Lung microvascular endothelial cell (primary cell): ENCODE measurements at places on chromosomes 5 and 9. TPM values are rescaled to one million over a fixed set of nuclear protein-coding genes. Genes with fewer than 3 reads are reported as not detected.

GRCh38 chr5:57895766-57896165, 413.2 kb upstream of the ACTBL2 start:
- no peak for DNase-seq

GRCh38 chr9:87065981-87066380, 118.7 kb upstream of the GAS1 start:
- DNase-seq, result no peak

GRCh38 chr5:82859451-82860140, 217.6 kb downstream of the TMEM167A start:
- DNase-seq, result no peak

DNA sequence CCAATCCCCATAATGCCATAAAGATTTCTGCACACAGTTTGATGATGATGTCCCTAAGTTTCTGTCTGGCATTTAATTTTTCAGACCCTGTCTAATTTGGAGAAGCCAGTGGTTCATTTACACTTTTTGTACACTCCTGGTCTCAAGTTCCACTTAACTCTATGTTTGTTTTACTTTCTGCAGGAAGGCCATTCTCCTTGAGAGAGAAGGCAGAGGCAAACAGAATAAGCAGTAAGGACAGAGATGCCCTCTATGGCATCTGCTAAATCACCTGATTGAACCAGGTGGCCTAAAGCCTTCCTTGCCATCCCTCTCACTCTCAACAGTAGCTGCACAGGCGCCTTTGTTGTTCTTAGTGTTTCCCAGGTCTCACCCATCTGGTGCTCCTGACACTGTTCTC, 86.1 kb upstream of the LRRTM2 start:
- no peak for DNase-seq

GRCh38 chr5:124394700-124395245, 351.7 kb downstream of the ZNF608 start:
- no peak for DNase-seq

GRCh38 chr9:34896112-34896511, 62.0 kb upstream of the PHF24 start:
- DNase-seq, result no peak

ARID3C gene
- total RNA-seq, result under 0.01 and 0.20 TPM in 2 replicates

IFNA2 gene
- not detected in 2 replicates for total RNA-seq

HTR4 gene
- total RNA-seq, result not detected in 2 replicates

C9orf40 gene
- total RNA-seq, result 1.7 and 1.8 TPM in 2 replicates

CBY3 gene
- 0.22 TPM in 1 of 2 replicates, not detected in the other for total RNA-seq

SPACA9 gene
- total RNA-seq, result 0.60 and 1.3 TPM in 2 replicates
